ENCODE measurements at places on chromosomes 2 and 18.
A peak's percentile ranks its signal among the peaks of the same experiment; 100 is the strongest.

- DNase-seq = peak; percentile 65
Observed at GRCh38 chr2:28539118-28539541, 43.3 kb downstream of the PLB1 start.

GRCh38 chr2:191933307-191934105, 86.6 kb upstream of the CAVIN2 start:
- no peak for DNase-seq

DNA sequence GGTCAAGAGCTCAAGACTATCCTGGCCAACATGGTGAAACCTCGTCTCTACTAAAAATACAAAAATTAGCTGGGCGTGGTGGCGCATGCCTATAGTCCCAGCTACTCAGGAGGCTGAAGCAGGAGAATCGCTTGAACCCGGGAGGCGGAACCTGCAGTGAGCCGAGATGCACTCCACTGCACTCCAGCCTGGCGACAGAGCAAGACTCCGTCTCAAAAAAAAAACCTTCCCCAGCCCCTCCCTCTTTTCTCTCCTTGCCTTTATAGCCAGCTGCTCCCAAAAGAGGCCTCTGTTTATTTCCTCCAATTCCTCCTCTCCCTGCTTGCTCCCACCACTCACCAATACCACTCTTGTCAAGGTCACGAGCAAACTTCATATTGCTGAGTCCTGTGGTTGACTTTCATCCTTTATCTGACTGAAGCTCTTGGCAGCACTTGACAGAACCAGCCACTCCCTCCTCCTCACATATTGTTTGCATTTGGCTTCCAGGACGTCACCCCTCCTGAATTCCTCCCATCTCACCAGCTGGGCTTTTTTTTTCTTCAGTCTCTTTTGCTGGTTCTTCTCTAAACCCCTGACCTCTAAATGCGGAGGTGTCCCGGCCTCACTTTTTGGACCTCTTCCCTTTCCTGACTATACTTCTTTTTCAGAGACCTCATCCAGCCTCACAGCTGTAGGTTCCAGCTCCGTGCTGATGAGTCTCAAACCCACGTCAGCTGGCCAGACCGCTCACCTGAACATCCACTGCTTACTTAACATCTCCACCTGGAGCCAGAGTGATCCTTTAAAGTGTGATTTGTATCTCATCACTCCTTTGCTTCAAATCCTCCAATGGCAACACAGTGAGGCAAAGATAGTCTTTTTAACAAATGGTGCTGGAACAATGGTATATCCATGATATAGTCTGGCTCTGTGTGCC, 84.6 kb upstream of the CAB39 start:
- DNase-seq = no peak

GRCh38 chr2:192029089-192029488, 165.6 kb downstream of the TMEFF2 start:
- no peak for DNase-seq

DNA sequence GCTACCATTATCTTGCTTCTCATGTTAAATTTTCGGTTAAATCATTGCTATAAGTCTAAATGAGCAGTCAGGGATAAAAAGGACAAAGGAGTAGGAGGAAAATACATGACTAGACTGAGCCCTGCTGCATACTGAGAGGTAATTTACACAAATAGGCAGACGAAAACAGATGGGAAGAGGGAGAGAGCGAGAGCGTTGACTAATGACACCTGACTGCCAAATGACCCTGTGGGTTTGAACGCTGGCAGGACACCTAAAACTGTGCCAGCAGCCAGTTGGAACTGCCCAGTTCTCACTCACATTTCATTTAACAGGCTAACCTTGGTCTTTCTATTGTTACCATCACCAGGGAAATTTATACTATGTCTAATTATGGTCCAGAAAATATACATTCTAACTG, 978.2 kb downstream of the CPS1 start:
- DNase-seq = no peak

DNA sequence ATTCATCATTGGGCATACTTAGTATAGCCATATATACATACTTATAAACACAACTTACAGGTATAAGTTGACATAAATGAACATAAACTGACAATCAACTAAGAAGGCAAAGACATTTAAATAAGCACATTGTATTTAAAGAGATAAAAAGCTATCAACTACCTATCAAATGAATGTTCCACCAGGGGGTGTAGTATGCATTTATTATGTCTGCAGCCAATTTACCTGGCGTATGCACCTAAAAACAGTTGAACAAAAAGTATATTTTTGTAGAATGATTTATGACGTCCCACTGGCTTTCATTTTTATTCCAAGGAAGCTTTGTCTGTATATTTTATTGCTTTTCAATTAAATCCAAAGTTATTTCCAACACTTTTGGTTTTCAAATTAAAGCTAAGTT, 323.5 kb downstream of the AFF3 start:
- no peak for DNase-seq

- no peak for DNase-seq
Observed at GRCh38 chr2:29509397-29509796, 394.2 kb downstream of the CLIP4 start.

GRCh38 chr2:67684991-67685390, 287.9 kb downstream of the ETAA1 start:
- no peak for DNase-seq

DNA sequence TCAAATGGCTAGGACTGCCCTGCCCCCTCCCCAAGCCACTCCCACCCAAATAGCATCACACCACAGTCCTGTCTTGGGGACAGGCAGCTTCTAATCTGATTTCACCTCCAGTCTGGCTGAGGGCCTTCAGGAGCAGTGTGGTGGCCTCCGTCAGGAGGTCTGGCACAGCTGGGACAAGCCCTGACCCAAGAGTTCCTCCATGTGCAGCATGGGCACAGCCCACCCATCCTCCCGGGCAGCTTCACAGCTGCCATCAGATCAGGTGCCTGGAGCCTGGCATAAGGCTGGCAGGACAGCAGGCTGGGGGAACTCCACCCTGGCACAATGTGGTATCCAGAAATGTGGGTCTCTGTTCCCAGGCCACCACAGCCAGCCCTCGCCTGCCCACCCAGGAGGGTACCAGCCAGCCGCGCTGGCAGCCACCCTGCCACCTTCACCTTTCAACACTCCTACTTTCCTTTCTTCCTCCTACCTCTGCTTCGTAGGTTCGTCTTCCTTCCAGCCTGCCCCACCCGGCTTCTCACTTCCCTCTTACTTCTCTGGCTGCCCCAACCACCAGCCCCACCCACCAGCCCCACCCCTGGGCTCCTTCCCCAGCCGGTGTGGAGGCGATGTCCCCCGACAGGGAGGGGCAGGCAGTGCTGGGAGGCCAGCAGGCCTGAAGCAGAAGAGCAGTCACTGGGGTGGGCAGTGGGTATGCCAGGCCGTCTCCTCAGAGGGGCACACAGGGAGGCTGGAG, at the start of gene CAPG:
TSS of gene CAPG (minus strand) at position 522 of the 739 bp plus-strand sequence. CDS start 8,221 bp downstream, outside the sequence.
- no peak for DNase-seq

DNA sequence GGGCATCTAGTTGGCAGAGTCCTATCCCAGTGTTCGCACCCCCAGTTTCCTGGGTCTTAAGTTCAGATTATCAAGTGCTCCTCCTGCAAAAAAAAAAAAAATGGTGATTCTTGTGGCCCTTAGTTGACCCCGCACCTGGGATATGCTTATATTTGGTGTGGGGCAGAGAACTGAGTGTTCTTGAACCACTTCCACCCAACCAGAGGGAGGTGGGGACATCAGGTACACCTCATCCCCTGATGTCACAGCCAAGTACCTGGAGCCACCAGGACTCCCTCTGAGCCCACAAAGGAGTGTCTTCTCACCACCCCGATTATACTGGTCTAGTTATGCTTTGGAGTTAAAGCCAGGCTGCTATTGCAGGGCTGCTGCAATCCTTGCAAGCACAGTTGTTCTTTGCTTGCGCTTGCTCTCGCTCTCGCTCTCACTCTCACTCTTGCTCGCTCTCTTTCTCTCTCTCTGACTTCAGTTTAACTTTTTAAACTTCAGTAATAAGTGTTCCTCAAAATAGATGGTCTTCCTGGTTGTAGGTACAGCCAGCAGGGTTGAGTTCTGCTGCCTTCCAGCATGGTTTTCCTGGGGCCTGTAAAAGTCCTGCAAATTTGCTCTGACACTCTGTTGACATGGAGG, 265.7 kb downstream of the NEDD4L start:
- no peak for DNase-seq

GRCh38 chr2:40955635-40956034, 503.7 kb upstream of the SLC8A1 start:
- no peak for DNase-seq

- DNase-seq = peak; percentile 53
Observed at GRCh38 chr2:27735263-27735904, 36.1 kb upstream of the MRPL33 start.

- DNase-seq = no peak
Observed at GRCh38 chr2:121386102-121386501, 101.1 kb upstream of the TFCP2L1 start.

DNA sequence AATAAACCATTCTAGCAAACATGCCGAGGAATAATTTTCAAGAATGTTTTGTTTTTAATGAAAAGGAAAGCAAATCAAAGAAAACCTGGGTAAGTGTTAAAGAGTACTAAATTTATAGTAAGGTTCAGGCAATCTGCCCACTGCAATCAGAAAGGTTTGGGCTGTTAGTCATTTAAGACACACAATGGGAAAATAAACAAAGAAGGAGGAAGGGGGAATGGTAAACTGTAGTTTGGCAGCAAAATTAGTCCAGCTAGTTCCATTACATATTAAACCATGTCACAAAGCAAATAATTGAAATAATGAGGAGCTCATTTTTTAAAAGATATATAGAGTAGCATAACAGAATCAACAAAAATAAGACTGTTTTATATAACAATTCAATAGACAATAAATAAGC, 87.5 kb upstream of the COPS8 start:
- DNase-seq = no peak

GRCh38 chr18:54822872-54823845, 5.1 kb upstream of the RAB27B start:
- no peak for DNase-seq

DNA sequence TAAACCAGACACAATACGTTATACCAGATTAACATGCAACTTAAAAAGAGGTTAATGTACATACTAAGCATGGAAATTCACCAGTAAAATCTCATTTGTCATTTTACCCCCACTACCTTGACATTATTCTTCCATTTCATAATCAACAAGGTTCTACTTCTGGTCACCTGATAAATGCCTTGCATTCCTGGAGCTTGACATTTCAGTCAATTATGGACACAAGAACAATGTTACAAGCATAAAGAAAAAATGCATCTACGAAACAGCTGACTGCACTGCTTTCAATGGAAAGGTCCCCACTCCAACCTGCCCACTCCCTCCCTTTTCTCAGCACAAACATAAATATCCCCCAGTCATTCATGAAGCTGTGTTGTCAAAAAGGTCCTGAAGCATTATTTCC, 31.4 kb downstream of the ARL5A start:
- no peak for DNase-seq

DNA sequence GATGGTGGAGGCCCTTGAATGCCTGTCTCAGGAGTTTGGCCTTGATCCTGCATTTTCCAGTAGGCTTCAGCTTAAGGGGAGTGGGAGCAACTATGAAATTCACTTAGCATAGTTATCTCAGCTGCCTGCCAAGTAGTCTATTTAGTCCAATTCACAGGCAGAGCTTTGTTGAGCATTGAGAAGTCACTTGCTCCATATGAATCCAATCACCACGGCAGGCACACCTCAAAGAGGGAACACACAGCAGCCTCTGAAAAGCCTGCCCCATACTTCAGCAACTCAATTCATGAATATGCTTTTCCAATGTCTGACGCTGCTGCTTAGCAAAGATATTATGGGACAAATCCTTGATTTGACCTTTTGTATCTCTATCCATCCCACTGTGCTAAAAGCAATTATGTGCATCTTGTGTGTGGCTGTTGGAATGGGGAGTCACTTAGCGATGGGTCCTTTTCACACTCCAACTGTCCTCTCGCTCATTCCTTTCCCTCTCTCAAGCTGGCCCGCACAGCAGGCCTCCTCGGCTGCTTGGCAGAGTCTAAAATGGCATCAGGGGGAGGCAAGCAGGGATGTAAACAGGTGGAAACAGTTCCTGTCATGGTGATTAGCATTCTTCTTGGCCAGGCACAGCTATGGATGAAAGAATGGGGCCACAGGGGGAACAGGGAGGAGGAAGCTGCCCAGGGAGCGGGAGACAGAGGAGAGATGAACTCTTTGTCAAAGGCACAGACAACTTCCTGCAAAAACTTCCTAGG, 56.0 kb upstream of the LRPPRC start:
- no peak for DNase-seq

DNA sequence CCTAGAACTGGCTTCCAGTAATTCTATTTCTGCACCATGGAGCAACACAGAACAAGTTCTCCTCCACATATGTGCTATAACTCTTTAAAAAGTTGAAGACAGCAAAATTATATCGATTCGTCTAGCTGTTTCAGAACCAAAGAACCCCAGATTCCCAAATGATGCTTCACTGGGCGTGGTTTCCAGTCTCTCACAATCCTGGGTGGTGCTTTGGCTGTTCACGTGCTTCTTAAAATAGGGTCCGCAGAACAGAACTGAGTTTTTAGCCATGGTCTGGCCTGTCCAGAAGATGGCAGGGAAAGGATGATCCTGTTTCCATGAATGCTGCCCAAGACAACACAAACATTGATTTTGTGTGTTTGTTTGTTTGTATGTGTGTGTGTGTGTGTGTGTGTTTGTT, 37.6 kb upstream of the PARD3B start:
- DNase-seq = no peak

- no peak for DNase-seq
Observed at GRCh38 chr2:176356251-176356650, 87.0 kb downstream of the MTX2 start.

- no peak for DNase-seq
Observed at GRCh38 chr2:70985956-70986355, 7.5 kb downstream of the ANKRD53 start.

GRCh38 chr2:26637811-26638310, 3.3 kb downstream of the CIB4 start:
- no peak for DNase-seq

- no peak for DNase-seq
Observed at GRCh38 chr2:186991766-186992417, 142.9 kb upstream of the ZSWIM2 start.

DNA sequence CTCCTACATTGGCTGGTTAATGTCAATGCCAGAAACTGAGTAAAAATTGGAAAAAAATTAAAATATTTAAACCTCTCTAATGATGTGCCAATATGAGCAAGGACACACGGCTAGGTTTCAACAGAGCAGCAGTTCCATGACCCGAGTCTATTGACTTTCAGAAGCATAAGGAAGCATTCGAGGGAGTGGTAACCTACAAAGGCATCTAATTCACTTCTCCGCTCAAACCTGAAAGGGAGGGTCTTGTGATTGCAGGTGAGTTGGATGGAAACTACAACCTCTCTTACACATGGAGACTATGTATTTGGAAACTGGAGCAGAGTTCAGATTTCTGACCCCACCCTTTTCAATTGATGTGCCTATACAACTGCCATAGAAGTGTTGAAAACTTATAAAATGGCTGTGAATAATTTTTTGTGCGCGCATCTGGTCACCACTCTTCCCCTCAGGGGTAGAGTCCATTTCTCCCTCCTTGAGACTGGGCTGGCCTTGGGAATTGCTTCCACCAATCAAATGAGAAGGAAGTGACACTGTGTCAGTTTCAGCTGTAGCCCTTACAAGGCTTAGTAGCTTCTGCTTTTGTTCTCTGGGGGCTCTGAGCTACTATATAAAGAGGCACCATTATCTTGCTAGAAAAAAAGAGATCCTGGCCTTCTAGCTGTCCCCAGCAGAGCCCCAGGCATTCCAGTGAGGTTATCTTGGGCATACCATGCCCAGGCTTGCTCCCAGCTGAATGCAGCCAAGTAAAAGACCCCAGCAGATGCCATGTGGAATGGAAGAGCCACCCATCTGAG, 278.0 kb downstream of the EPHA4 start:
- no peak for DNase-seq
